Left kidney (tissue), 8 donors: ENCODE measurements at places on chromosomes 2 and 18. TPM values are rescaled to one million over a fixed set of nuclear protein-coding genes. Genes with fewer than 3 reads are reported as not detected.

DNA sequence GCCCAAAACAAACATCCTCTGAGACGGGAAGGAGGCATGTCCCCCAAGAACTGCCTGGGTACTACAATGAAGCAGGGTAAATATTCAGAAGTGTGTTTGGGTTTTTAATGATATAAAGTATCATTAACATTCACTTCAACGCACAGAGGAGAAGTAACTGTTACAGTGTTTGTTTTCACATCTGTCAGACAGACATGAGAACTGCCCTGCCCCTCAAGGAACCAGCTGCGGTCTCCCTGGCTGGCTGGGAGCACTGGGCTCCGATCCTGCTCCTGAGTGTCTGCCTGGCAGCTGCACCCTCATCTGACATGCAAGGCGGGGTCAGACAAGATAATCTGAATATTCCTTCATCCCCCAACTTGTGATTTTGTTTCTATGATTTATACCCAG, 75.6 kb downstream of the MBP start:
- DNase-seq: no peak

DNA sequence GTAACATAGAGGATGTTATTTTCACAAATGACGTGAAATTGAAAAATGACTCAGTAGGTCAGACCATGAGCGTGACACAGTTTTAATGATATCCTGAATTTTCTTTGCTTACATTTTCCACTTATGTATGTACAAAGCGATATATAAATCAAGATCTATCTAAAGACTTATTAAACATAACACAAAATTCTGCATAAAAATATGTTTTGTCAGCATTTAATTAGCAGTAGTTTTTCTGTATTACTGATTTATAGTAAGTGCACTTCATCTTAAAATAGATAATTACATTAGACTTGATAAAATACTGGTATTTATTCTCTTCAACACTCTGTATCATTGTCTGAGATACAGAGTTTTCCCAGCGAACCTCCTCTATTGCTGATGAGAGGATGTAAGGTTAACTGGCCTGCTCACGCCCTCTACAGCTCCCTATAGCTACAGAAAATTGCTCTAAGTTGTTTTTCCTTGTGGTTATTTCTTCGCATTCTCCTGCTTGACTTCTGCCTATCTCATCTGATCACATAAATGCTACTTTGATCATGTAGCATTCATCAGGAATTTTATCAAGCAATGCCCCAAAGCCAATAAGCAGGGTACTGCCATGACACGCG, 548.8 kb upstream of the REG3G start:
- DNase-seq: no peak

Gene CENPA
- polyA plus RNA-seq: 20.7 TPM

Gene MAL
- polyA plus RNA-seq: 263 TPM

DNA sequence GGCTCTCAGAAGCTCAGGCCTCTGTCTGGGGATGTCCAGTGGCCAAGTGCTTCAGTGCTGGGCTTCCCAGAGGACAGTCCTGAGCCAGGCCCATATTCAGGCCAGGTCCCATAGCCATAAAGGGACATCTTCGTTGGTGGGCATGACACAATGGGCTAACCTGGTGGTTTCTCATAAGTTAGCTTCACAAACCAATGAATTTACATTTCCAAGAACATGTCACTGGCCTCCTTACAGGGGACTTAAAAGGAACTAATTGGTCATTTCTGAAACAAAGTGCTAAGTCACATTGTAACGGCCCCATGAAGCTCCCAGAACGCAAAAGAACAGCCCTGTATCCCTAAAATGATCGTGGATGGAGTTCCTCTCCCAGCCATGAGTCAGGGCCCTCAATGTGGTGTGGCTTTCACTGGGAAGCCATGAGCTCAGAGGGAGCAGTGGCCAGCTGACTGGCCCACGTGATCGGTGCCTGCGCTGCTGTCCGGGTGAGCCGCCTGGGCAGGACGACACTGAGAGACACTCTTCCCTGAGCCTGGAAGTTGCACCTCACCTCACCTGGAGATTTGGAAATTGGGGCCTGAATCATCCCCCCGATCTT, 163.7 kb upstream of the APCDD1 start:
- DNase-seq: no peak

Gene GPR45
- polyA plus RNA-seq: not detected

GRCh38 chr2:201709049-201709448, 10.6 kb upstream of the MPP4 start:
- DNase-seq: no peak

- DNase-seq: no peak
Measured at GRCh38 chr2:11411244-11411643, 54.7 kb downstream of the E2F6 start.

DNA sequence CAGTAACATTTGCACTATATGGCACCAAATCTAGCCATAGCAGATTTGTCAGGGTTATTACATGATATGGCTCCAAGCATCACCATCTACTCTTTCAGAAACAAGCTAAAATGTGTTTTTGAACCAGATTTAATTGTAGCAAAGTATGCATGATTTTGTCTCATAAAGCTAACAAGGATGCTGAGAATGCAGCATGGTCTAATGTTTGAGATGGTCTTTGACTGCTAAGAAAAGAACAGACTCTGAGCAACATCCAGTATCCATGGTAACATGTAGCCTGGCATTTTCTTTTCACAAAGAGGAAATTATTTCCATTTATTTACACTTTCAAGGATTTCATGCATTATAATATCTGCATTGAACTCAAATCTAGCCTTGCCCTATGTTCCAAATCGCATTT, 206.5 kb downstream of the PDE1A start:
- DNase-seq: no peak

DNA sequence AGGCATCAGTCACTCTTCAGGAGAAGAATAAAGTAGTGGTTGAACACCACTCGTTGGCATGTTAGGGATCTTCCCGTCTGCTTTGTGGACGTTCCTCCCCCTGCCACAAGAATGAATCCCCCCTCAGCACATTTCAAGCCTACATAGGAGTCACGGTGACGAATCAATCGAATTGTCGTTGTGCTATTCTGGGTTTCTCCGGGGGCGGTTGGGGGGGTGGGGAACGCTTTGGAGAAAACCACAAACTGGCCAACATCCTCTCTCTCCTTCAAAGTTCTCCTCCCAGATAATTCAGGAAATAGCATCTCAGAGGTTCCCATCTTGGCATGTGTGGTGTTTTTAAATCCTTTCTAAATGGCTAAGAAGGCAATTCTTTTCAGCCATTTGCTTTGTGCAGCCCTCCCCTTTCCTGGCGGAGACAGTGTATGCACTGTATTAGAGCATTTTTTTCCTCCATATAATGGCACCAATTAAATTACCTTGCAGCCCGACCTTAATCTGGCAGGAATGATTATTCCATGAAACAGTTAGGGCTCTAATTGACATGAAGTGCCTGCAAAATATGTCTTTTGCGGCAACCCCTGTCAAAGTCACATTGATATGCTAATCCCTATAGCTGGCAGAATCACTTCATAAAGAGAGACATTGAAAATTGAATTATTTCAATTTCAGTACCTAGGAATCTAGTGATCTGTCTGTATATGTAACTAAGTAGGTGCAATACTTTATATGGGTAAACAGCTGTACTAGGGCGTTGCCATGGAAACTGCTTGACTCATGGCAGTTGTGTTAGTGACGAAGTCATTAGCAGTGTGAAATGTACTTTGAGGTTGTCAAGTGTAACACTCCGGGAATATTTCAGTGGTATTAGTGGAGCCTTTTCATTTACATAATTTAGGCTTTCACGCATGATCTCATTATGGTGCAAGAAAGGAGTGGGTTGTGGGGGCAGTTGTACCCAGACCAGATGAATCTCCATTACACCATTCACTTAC, 323.4 kb upstream of the SLC14A2 start:
- no peak for DNase-seq

DNA sequence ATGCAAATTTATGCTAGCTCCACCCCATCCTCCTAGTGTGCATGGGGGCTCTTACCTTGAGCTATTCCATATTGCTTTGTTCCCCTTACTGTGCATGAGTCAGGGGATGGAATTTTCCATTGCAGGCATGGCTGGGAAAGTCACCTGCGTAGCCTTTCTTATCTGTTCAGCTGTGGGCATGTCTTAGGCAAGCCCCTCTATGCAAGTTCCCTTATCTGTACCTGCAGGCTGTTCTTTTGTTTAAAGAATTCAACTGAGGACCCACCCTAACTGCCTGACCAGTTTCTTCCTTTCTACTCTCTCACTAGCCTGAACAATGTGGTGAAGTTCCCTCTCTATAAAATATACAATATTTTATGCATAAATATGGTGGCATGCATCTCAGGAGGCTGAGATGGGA, 54.2 kb upstream of the CDCA7 start:
- no peak for DNase-seq

GRCh38 chr18:525036-525797, 24.7 kb upstream of the COLEC12 start:
- DNase-seq: peak; percentile 27

DNA sequence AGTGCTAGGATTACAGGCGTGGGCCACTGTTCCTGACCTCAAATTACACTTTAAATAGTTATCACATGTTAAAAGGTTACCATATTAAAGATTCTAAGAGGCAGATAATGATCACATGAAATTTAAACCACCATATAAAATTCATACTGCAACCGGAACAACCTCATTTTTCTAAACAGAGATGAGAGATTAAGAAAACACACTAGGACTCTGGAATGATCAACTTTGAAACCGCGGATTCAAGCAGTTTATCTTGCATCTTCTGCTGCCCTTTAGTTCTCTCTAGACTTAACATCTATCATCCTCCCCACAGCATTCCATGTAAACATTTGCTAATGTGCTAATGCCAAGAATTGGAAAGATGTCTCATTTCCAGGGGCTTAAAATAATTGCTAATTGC, 115.8 kb downstream of the PIGN start:
- no peak for DNase-seq

DNA sequence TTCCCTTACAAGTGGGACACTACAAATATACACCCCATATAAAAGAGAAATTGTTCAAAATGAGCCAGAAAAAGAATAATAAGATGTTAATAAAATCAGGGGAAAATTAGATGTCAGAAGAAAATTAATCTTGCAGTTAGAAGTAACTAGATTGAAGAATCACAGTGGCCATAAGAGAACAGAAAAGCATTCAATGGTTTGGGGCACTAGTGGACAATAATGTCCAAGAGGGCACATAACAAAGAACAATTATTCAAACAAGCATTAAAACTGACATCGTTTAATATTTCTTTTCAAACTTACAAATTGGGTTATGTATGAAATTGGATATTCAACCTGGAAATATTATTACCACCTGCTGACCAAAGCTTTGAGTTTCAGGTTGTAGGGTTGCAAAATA, 12.9 kb downstream of the TCF4 start:
- no peak for DNase-seq

DNA sequence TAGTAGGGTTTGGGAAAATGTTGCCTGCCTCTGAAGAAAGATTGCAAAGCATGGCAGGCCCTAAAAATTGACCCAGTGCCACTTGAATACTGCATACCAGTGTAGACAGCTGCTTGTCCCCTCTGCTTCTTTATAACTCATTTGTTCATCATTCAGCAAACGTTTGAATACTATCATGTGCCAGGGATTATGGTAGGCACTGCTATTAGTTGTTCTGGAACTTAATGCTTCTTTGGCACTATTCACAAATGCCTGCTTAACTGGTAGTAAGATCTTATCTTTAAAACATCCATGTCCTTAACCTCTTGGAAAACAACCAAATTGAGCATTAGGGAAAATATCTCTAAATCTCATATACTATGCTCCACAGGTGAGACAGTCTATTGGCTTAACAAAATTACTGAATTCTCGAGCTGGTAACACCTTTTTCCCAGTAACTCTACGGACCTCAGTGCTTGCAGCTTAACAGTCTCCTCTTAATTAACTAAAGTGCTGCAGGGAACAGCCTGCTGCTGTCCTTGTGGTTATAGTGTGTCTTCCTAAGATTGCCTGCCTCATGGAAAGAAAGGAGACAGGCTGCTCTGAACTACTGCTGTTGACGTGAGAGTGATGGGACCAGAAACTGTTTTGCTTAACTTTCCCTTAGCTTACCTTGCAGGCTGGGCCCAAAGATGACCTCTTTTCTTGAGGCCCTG, 93.2 kb downstream of the MIB1 start:
- no peak for DNase-seq

Gene SCN1A
- polyA plus RNA-seq: 0.13 TPM

DNA sequence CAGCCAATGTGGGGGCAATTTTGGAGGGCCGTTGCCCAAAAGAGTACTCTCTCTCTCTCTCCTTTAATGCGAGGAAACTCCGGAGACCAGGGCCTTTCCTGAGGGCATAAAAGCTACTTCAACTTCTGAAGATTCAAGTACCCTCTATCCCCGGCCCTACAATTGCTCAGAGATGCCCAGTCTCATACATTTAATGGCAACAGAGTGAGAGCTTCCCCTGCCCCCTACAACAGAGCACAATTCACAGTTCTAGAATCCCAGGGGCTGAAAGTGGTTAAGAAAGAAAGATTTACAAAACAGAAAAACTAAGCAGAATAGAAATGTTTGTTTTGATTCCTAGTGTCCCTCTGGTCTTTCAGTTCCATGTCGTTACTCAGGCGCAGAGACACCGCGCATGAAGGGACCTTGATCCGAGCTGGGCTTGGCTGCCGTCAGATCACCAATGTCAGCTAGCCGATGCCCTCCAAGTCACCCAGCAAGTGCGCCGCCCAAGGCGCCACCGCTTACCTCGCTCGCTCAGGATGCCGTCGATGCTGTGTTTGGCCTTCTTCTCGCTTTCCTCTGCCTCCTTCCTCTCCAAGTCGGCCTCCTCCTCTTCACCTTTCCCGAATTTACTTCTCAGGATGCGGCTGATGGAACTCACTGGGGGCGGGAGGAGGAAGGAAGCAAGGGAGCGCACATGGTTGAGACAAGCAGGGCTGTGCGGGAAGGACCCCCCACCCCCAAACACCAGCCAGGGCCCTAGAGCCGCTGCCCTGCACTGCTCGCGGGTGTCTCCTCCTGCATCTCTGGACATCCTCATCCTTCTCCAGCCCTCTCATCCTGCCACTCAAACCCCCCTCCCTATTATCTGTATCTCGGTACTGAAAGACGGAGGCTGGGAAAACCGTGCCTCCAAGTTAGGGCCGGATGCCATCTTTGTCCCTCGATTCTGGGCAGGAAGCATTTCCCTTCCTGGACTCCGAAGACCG, 4.9 kb downstream of the PAX3 start:
- no peak for DNase-seq

- no peak for DNase-seq
Measured at GRCh38 chr2:41375901-41376300, 671.9 kb upstream of the PKDCC start.

Gene MTA3
- 90.6 TPM for polyA plus RNA-seq

GRCh38 chr2:95282458-95282857, 8.2 kb downstream of the PROM2 start:
- no peak for DNase-seq

Gene DSEL
- 30.2 TPM for polyA plus RNA-seq

Gene LRRC30
- polyA plus RNA-seq: 0.40 TPM

GRCh38 chr2:24107-24506, 22.2 kb downstream of the FAM110C start:
- DNase-seq: no peak

GRCh38 chr18:26574958-26575864, 26.9 kb upstream of the KCTD1 start:
- DNase-seq: peak; percentile 57

GRCh38 chr2:148926981-148927401, 52.0 kb downstream of the KIF5C start:
- no peak for DNase-seq

Gene EIPR1
- 26.3 TPM for polyA plus RNA-seq
